ENCODE measurements at places on chromosomes 1 and 21. TPM values are rescaled to one million over a fixed set of nuclear protein-coding genes. Genes with fewer than 3 reads are reported as not detected.

DNA sequence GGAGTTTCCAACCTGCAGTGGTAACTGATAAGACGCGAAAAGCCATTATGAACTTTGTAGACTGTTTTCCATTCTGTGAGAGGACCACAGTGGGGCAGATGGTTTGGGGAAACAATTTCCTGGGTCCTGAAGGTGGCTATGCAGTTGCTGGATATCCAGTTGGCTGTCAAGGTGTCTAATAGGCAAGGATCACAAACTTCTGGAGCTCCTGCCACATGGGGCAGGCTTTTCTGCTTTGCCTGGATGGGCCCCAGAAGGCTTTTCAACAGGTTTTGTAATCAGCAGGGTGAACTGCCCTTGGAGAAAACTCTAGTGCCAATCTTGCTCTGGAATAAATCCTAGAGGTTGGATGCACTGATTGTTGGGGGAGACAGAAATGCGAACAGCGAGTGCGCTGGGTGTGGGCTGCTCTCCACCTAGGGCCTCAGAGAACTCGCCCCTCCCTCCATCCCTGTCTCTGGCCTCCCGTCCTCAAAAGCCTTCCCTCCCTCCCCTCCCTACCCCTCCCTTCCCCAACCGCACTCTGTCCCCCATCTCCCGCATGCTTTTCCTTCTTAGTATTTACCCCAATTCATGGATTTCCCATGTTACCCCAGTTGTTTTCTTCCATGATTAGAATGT, 210.3 kb upstream of the USP24 start:
- DNase-seq, result no peak

DNA sequence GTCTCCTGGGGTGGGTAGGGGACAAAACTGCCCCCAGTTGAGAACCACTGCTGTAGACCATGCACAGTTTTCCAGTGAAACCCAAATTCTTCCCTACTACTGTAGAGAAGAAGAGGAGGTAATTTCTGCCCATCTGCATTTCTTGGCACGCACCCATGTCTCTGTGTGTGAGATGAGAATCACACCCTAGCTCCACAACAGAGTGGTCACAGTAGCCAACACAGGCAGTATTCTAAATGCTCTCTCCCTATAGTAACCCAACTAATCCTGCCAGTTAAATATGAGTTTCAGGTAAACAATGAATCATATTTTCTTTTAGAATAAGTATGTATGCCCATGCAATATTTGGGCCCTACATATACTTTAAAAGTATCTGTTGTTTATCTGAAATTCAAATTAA, 1.2 kb upstream of the CAPN2 start:
- no peak for DNase-seq

- no peak for DNase-seq
Measured at GRCh38 chr1:239606850-239607400, 220.6 kb downstream of the CHRM3 start.

DNA sequence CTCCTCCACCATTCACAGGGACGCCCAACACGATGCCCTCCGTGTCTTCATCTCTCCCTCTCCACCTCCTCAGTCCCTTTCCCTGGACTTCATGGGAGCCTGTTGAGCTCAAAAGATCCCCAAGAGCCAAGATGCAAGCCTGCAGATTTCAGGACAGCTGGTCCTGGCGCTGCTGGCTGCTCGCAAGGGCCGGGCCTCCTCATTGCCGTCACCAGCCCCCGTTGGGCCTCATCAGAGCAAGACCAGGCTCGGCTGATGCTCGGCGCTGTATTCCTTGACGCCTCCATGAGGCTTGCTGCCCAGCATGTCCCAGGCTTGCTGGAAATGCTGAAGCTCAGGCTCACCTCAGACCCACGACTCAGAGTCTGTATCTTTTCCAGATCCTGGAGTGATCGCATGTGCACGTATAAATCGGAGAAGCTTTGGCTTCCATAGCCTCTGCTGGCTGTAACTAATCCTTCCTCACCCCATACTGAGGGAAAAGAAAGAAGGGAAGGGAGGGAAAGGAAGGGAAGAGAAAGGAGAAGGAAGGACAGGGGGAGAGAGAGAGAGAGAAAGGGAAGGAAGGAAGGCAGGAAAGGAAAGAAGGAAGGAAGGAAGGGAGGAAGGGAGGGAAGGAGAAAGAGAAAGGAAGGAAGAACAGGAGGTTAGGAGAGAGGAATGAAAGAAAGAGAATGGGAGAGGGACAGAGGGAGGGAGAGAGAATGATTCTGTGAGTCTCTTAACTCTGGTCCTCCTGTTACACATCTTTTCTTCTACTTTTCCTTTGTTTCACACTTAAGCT, 94.6 kb downstream of the KCNJ15 start:
- DNase-seq, result no peak

- peak; percentile 74 for DNase-seq
Measured at GRCh38 chr1:153352523-153352922, 3.9 kb upstream of the PGLYRP4 start.

FMO4 gene
- total RNA-seq, result 0.56 TPM

TXNIP gene
- 126 TPM for total RNA-seq

GRCh38 chr1:54577612-54578011, 29.6 kb downstream of the ACOT11 start:
- no peak for DNase-seq

DNA sequence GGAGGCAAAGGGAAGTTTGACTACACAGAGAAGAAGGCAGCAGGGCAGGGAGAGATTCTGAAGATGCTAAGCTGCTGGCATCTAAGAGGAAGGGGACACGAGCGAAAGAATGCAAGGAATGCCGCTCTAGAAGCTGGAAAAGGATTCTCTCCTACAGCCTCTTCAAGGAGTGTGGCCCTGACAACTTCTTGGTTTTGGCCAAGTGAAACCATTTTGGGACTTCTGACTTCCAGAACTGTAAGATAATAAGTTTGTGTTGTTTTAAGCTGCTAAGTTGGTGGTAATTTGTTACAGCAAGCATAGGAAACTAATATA, 28.5 kb downstream of the MGST3 start:
- DNase-seq, result no peak

DNA sequence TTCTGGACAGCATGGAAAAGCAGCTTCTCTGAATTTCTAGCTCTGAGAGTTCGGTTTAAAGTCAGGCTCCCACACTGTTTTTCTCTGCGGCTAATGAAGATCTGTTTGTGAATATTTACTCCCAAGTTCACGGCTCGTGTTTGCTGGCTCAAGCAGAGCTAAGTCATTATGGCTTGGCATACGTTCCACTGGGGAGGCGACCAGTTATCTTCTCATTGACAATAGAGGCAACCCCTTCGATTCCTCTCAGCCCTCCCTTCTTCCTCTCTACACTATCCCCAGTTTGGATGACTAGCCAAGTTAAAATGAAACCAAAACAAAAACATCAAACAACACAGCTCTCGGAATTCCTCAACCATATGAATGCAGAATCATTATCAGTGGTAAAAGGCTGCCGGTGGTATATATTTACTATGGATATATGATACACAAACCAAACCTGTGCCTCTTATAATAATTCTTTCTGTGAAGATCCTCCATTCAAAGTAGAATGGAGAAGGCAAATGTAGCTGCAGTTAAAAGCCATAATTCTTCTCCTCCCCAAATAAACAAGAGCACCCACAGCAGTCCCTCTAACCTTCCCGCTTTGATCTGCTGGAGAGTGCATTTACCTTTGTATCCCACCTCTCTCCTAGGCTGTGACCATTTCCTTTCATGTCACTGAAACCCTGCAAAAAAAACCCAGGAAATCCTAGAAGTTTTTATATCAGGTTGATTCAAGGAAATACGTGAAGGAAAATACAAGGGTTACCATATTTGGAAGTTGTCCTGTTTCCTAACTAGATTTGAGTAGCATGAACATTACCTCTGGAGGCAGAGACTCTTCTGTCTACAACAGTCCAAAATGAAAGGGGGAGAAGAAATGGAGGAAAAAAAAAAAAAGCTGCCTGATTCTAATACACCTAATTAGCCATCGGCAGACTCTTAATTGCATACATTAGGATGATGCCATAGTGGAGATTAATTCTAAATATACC, 108.3 kb upstream of the USH2A start:
- DNase-seq, result no peak

GRCh38 chr1:92016720-92017316, 13.0 kb upstream of the EPHX4 start:
- DNase-seq, result no peak

- no peak for DNase-seq
Measured at GRCh38 chr1:231311720-231312431, 25.8 kb downstream of the EXOC8 start.

GRCh38 chr1:242425232-242425631, 99.3 kb downstream of the PLD5 start:
- no peak for DNase-seq

GRCh38 chr1:206456577-206457370, 13.5 kb upstream of the IKBKE start:
- no peak for DNase-seq

DNA sequence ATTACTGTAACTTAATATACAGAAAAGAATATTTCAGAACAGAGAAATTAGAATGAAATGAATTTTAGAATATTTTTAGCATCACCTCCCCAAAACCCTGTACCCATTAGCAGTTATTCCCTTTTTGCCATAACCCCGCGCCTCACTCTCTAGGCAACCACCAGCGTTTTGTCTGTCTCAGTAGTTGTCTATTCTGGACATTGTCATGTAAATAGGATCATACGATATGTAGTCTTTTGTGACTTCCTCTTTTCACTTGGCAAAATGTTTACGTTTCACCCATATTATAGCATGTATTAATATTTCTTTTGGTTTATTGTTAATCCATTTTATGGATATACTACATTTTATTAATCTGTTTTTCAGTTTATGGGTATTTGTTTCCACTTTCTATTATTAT, 24.9 kb downstream of the SOAT1 start:
- no peak for DNase-seq

GRCh38 chr1:64550946-64551605, 81.1 kb downstream of the CACHD1 start:
- DNase-seq, result no peak

- DNase-seq, result no peak
Measured at GRCh38 chr1:116770625-116771024, 16.4 kb downstream of the CD2 start.

DNA sequence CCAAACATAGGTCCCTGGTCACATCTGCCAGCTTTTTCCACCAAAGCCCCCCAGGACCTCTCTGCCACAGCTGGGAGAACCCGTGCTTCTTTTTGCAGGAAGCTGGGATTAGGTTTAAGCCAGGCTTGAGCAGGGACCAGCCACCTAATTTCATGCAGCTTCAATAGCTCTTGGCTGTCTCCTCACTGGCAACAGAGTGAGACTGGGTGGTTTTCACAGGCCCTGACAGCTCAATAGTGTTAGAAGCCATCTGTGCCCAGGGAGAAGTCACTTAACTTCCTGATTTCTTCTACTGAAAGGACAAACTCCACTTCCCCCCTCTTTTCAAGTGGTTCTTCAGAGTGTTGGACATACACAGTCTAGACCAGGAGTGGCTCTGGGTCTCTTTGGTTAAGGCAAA, 20.4 kb upstream of the SRSF4 start:
- no peak for DNase-seq

- no peak for DNase-seq
Measured at GRCh38 chr1:212281590-212281989, 3.6 kb upstream of the PPP2R5A start.

DNA sequence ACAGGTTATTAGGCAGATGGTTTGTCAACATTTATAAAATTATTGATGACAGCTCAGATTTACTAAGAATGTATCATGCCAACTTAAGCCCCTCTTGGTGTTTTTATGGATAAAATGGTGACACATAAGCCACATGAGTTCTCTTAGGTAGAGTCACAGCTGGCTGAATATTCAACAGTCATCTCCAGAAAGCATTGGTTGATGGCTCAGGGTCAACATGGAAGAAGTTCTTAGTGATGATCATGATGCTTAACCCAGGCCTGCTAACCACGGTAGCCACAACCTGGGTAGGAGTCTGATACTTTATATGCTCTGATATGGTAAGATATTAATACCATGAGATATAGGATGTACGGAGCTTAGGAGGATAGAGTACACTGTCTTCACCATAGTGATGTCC, 46.4 kb upstream of the SIPA1L2 start:
- DNase-seq, result no peak

GRCh38 chr1:58460469-58460868, 86.1 kb downstream of the OMA1 start:
- no peak for DNase-seq

C1orf141 gene
- total RNA-seq, result not detected

DNA sequence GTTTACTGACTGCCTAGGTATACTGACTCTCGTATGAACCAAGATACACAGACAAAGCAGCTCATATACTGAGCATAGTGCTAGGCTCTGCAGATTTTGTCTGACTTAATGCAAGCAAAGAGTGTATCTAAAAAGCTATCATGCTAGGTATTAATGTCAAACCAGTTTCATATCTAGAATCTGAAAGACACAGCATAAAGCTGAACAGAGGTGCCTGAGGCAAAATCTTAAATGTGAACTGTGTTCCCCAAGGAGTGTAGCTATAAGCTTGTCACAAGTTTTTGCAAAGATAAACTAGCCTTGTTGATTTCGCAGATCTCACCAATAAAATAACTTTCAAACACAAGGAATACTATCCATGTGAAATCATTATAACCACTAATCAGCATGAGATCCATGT, 18.1 kb downstream of the JAK1 start:
- no peak for DNase-seq

DNA sequence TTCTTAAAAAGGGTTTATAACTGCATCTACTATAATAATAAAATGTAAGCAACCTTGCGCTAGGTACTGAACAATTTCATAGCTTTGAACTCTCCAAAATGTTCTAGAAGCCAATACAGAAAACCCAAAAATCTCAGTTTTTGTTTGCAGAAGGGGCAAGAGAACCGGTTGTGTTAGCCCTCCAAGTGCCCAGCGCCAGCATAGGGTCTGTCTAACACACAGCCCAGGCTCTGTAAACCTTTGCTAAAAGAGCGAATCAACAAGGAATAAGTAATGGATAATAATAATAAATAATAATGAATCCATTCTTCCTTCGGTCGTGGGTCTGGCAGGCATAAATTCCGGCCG, 333 bp upstream of the CHAF1B start:
- no peak for DNase-seq

GRCh38 chr1:235074523-235075047, 54.1 kb downstream of the TOMM20 start:
- peak; percentile 34 for DNase-seq

All from glutamatergic neuron (in vitro differentiated cells).